Kasumi-1 (cell line): ENCODE measurements at places on chromosomes 12 and 14.

DNA sequence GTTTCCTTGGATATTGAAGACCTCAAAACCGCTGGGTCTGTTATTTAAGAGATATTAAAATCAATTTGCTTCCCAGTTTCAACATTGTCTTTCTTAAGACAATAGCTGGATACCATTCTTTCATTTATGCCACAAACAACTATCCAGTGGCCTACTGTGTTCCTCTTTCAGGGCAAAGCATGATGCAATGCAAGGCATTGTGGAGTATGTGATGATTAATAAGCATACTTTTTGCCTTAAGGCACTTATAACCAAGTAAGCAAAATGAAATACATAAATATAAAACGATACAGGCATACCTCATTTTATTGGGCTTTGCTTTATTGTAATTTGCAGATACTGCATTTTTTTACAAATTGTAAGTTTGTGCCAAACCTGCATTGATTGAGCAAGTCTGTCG lies 45.5 kb downstream of the SCN8A start:
- no peak for DNase-seq

DNA sequence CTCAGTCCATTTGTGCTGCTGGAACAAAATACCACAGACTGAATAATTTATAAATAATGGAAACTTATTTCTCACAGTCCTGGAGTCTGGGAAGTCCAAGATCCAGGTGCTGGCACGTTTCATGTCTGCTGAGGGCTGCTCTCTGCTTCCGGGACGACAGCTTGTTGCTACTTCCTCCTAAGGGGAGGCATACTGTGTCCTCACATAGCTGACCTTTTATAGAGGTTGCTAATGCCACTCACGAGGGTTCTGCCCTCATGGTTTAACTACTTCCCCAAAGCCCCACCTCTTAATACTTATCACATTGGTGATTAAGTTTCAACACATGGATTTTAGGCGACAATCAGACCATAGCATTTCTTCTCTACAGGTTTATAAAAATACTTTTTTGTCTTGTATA lies 411.1 kb downstream of the NRXN3 start:
- DNase-seq = no peak

DNA sequence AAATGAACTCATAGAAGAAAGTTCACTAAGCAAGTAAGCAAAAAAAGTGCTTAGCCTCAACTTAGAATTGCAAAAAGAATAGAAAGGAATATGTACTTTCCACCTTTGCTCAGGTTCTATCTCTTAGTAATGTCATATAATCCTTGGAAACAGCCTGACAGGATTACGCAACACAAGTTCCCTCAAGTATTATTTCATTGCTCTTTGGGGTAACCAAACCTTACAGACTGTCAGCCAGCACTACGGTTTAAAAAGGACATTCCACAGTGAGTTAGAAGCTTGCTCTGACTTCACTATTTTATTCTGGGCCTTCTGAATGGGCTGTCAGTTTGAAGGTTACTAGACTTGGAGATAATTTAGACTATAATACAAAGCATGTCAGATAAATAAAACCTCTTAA lies 264.0 kb downstream of the ATXN7L3B start:
- DNase-seq = no peak

DNA sequence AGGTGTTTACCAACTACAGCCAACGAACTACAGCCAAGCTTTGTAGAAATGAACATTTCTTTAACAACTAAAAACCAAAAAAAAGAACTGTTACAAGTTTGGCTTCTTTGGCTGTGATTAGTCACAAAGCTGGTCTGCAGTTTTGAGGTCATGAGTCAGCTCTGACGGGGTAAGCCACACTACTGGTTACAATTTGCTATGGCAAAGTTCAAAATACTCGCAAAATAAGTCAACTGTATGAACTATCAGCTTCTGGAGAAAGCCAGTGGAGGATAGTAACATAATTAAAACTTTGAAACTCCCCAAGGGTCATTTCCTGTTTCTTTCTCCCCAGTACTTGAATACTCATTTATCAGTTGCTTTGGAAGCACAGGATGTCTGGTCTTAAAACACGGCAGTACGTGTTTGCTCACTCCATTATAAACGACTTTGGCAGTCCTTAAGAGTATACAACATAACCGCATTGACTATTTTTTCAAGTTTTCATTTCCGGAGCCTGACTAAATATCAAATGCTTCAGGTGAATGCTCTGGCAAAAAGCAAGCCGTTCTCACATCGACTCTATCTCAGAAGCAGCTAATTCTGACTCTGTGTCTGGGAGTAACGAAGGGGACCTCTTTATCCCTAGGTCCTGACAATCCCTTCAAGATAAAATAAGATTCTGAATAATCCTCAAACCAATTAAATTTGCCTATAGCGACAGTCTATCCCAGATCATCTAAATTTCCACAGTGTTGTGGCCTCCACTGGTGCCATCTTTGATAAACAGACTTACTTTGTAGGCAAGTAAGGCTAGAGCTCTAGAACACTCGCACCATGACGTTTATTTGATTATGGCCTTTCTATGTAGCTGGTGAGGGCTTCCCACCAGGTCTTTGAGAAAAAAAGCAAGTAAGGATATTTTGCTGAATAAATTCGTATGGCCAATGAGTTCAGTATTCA lies 10.6 kb downstream of the PHLDA1 start:
- DNase-seq = peak; percentile 50

- peak; percentile 29 for DNase-seq
Measured at GRCh38 chr12:101490286-101490920, 15.3 kb downstream of the SPIC start.

DNA sequence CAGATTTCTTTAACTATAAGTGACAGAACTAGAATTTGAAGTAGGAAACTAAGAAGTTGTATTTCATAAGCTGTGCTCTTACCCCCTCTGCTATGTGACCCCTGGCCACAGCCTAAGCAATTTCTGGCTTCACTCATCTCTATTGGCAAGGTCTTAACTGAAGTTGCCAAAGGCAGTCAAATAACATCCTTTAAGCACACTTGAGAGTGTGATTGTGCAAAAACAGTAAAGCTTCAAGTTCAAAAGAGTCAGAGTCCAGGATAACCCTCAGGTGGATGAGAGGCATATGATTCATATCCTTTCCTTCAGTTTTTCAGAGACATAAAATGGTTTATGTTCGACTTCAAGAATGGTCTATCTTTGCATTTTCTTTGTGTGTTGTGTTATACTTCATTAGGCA lies 45.2 kb downstream of the GRIP1 start:
- no peak for DNase-seq
